ENCODE measurements at places on chromosomes 16 and 17. TPM values are rescaled to one million over a fixed set of nuclear protein-coding genes. Genes with fewer than 3 reads are reported as not detected.

Gene KRTAP1-5
- not detected for total RNA-seq

Gene TNK1
- 5.6 TPM for total RNA-seq

Gene WIPF2
- 20.4 TPM for total RNA-seq

Gene TUBG1
- total RNA-seq = 123 TPM

Gene TMEM170A
- total RNA-seq = 42.7 TPM

Gene TMEM92
- not detected for total RNA-seq

Gene MLKL
- total RNA-seq = 17.5 TPM

Gene RTN4RL1
- total RNA-seq = 1.3 TPM

Gene ZNF319
- total RNA-seq = 10.1 TPM

Gene KRT33A
- not detected for total RNA-seq

Gene CXCL16
- total RNA-seq = 1.7 TPM

Measured in activated CD8-positive, alpha-beta memory T cell treated with anti-CD3 and anti-CD28 coated beads for 36 hours (primary cell).